T-helper 17 cell (primary cell): ENCODE measurements at places on chromosomes 2 and 18.
A peak's percentile ranks its signal among the peaks of the same experiment; 100 is the strongest.

DNA sequence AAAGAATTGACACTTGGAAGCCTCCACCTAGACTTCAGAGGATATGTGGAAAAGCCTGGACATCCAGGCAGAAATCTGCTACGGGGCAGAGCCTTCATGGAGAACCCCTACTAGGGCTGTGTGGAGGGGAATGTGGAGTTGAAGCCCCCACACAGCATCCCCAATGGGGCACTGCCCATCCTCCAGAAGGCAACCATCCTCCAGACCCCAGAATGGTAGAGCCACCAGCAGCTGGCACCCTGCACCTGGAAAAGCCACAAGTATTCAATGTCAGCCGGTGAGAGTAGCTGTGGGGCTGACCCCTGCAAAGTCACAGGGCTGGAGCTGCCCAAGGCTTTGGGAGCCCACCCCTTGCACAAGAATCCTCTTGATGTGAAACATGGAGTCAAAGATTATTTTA lies 53.6 kb upstream of the SNTG2 start:
- DNase-seq, result no peak

- no peak for DNase-seq
Observed at GRCh38 chr2:65071499-65072180, 15.4 kb downstream of the CEP68 start.

DNA sequence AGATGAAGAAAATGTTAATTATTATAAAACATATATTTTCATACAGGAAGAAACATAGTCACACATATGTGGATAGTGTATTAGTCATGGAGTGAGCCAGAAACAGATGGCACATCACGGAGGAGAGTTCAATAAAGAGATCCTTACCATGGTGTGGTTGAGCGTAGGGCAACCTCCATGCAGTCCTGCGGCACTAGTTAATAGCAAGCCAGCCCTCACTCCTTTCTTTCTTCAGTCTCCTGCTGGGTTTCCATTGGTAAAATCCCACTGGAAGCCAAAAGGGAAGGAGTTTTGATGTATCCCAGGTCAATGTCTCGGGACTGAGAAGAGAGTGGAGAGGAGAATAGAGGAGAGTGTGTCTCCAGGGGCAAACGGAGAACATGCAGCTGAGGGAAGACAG lies 328.1 kb downstream of the NR4A2 start:
- no peak for DNase-seq

GRCh38 chr2:70922235-70923234 lies 13.2 kb upstream of the ATP6V1B1 start:
- no peak for DNase-seq

GRCh38 chr2:64941801-64942200 lies 47.4 kb upstream of the SLC1A4 start:
- DNase-seq, result no peak

- DNase-seq, result no peak
Observed at GRCh38 chr18:48167897-48168253, 237.4 kb upstream of the SMAD2 start.

DNA sequence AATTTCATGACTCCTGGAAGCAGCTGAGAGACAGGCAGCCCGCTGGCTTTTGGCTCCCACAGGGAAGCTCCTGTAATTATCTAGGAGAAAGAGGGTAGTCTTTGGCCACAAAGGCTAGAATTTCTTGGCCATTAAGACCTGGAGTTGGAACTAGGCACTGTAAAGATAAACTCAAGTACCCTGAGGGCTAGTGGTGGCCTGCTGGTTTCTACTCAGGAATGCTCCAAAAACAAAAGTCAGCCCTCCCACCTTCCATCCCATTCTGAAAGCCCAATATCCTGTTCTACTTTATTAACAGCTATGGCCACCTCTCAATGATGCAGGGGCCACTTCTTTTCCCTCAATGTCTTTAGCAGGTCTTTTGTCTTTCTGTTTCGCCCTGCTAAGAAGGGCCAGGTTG lies 34.0 kb upstream of the CYP26B1 start:
- no peak for DNase-seq

- no peak for DNase-seq
Observed at GRCh38 chr2:162734866-162735265, 103.7 kb downstream of the KCNH7 start.

DNA sequence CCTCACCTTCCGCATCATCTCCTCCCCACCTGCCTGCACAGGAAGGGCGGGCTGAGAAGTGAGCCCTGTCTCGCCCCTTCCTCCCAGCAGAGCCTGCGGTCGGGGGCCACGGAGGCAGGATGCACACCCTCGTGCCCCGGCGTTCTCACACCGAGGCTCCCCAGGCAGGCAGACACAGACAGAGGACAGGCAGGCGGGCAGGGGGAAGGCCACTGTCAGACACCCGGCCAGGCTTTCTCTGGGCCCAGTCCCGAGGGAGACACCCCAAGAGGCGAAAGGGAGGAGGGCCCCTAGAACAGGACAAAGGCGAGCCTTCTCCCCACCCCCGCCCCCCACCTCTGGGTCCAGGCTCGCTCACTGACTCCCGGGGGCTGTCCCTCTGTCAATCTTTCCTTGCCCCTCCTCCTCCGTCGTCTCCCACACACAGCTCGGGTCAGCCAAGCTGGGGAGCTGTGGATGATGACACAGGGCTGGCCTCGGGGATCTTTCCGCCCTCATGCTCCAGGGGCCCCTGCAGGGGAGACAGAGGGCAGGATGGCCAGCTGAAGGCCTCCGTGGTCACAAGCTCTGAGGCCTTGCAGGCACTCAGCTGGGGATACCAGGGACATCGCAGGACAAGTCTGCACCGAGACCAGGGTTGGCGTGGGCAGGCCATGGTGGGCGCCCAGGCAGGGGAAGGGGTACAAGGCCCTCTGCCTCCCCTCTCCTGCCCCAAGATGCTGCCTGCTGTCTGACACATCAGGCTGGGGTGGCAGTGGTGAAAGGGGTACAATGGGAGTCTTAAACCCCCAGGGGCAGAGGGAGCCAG lies 24.9 kb downstream of the BIN1 start:
- peak; percentile 70 for DNase-seq

GRCh38 chr2:86302320-86302719 lies 35.1 kb downstream of the REEP1 start:
- DNase-seq, result no peak

GRCh38 chr2:121869363-121869762 lies 113.9 kb downstream of the TSN start:
- no peak for DNase-seq

DNA sequence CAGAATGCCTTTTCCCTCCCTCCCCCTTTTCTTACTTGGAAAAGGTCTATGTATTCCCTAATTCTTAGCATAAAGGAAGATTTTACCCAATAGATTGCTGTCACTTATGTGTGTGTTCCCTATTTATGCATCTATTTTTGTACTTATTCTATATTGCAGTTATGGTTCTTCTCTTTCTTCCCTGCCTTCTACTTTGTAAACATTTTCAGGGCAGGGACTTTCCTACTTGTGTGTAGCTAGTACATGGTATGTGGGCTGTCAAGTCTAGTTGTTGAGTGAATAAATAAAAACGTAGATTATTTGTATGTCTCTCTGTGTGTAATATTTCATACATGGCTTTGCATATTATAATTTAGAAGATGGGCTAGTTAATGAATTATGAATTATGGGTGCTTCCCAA lies 45.3 kb downstream of the PSMD14 start:
- DNase-seq, result no peak

DNA sequence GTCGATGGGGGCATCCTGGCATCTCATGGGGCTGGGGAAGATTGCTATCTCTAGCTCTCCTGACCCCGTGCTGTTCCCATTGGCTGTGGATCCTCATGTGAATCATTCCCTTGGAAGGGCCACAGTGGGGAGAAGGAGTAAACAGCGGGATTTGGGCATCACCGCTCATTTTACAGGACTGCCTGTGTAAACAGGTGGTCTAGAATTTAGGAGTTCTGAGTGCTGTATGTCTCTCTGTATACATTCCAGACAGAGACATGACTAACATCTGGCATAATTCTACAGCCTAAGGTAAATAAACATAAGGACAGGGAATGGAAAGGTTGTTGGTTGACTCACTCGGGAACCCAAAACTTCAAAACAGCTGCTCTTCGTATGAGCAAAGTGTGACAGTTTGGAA lies 92.7 kb downstream of the COPS8 start:
- DNase-seq, result no peak

DNA sequence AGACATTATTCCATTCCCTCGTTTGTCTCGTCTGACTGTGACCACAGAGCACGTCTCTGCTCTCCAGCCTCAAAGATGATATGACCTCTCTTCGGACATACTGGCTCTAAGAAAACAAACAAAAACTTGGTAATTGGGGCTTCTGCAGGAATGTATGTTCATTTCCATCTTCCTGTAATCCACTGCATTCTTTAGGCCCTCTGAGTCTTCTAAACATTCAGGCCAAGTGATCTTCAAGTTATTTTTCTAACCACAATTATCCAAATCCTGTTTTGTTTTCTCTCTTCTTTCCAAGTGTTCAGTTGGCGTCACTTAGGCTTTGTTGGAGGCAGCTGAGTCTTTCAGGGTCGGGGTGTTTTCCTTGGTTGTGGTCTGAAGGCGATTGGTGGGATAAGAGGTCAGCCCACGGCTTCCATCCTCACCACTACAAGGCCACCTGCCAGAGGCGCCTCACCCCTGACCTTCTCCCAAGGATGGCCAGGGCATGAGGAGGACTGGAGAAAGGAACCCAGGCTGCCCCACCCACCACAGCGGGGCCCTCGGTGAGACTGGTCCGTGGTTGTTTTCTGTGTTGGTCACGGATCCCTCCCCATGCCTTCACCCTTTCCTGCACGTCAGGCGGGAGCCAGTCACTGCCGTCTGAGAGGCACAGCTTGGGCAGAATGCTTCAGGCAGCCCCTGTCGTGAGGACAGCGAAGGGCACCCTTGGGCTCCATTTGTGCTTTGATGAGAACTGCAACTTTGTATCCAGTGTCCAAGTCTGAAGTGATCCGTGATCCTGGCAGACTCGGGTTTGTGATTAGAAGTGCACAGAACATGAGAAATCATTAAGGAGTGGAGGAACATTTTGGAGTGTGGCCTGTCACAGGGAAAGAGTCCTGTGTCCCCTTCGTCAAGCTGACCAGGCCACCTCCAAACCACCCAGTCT lies 88.6 kb upstream of the FHL2 start:
- DNase-seq, result no peak

- DNase-seq, result no peak
Observed at GRCh38 chr2:225574582-225575138, 175.2 kb downstream of the NYAP2 start.

GRCh38 chr2:8544786-8545694 lies 136.8 kb upstream of the ID2 start:
- DNase-seq, result peak; percentile 77

DNA sequence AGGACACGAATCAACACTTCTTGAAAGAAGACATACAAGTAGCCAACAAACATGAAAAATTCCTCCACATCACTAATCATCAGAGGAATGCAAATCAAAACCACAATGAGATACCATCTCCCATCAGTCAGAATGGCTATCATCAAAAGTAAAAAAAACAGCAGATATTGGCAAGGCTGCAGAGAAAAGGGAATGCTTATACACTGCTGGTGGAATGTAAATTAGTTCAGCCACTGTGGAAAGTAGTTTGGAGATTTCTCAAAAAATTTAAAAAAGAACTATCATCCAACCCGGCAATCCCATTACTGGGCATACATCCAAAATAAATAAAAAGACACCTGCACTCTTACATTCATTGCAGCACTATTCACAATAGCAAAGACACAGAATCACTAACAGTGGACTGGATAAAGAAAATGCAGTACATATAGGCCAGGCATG lies 78.7 kb downstream of the GRB14 start:
- no peak for DNase-seq

GRCh38 chr2:234993541-234993981 lies 41.7 kb downstream of the SH3BP4 start:
- DNase-seq, result no peak

- DNase-seq, result no peak
Observed at GRCh38 chr2:234632527-234633391, 135.9 kb upstream of the ARL4C start.

DNA sequence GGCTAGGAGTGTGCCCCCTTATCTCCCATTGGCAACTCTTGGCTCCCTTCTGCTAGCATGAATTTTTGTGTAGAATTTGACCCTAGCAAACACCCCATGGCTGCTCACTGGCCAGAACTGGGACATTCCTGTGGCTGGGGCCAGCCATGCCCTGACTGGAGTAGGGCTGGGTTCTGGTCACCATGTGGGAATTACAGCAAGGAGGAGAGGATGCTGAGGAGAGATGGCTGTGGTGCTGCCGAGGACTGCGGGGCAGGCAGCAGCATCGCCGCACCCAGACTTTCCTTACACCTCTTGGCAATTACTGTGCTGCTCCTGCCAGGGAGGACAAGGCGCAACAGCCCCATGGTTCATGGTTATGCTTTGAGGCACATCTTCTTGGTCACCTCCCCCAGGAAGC lies 12.7 kb downstream of the KCNF1 start:
- no peak for DNase-seq

DNA sequence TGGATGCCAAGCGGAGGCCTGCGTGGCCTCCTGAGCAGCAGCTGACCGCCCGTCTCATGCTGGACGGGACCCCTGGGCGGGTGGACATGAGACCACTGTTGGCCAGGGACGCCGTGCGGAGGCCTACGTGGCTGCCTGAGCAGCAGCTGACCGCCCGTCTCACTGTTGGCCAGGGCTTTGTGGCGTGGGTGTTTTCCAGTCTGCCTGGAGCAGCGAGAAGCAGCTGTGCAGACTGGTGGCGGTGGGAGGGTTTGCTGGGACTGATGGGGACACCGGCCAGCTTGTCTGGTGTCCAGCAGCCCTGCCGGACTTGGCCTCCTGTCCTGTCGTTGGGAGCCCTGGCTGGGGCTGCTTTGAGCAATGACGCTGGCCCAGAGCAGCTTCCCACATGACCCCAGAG lies 5.8 kb upstream of the D2HGDH start:
- no peak for DNase-seq

- no peak for DNase-seq
Observed at GRCh38 chr2:71589763-71590162, 136.4 kb downstream of the DYSF start.

- DNase-seq, result no peak
Observed at GRCh38 chr18:50981381-50981780, 13.5 kb downstream of the ELAC1 start.

DNA sequence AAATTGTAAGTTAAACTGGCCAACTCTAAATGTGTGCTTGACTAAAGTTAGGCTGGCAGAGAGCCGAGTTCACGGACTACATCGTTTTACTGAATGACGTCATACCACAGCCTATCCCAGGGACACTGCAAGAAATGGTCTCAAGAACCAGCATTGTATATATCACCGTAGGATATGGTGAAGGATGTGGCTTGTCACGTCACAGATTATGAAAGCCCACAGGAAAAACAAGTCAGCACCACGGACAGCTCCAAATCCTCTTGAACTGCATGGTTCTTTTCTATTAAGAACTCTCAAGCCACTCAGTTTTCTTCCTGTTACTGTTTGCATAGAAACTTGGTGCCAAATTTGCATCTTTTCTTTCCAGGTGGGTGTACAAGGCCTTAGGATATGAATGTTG lies 85.1 kb upstream of the ACAA2 start:
- DNase-seq, result no peak

GRCh38 chr2:147888680-147889079 lies 43.9 kb downstream of the ACVR2A start:
- DNase-seq, result no peak
